Naive thymus-derived CD4-positive, alpha-beta T cell (primary cell): ENCODE measurements at places on chromosomes 5 and 9. TPM values are rescaled to one million over a fixed set of nuclear protein-coding genes. Genes with fewer than 3 reads are reported as not detected.

DNA sequence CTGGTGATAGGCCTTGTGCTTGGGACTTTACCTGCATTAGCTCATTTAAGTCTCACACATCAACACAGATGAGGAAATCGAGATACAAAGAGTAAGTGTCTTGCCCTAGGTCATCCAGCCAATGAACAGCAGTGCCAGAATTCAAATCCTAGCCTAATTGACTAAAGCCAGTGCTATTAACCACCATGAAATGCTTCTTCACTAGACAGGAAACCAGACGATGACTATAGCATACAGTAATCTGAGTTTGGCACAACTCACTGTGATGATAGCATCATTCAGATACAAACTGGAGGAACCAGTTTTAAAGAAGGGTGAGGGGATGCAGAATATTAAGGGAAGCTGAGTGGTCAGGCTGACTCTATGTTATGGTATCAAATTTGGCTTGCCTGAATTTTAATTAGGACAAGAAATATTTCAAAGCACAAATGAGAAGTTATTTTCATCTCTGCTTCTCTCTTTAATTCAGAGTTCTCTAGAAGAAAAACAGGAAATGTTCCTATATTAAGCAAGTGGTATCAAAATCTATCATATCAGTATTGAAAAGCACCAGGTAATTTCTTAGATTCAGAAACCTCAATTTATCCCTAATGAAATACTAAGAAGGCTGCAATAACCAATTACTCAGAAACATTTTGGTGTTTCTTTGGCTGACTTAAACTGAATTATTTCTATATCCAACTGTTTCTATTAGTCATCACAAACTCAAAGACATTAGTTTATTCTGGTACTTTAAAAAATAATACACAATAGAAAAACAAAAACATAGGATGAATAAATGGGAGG lies 147.0 kb upstream of the RASA1 start:
- no peak for DNase-seq
- H3K4me1 ChIP-seq = peaks cover 38% of the 10 kb centered on the region
- H3K27ac ChIP-seq = no peak overlapping the region

DRD1 gene
- total RNA-seq = not detected in 2 replicates

DNA sequence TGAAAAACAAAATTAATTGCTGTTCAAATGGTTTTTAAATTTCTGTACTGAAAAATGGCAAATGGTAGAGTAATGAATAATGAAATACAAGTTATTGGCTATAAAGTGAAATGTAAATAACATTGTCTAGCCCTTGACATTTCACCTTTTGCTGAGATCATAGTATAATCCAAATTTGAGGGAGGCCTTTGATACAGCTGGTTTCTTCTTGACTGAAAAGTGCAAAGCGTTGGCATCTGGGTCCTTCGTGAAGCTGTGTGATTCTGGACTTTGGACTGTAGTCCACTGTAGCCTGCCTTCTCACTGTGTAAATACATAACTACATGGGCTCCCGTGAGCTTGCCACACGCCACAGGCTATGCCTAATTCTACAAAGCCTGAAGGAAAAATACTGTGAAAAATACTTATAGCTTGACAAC lies 52.3 kb downstream of the ARHGEF28 start:
- H3K27me3 ChIP-seq = no peaks in the 10 kb centered on the region
- DNase-seq = no peak
- no peaks in the 10 kb centered on the region for H3K36me3 ChIP-seq

GRCh38 chr5:174272671-174273070 lies 227.2 kb downstream of the NSG2 start:
- DNase-seq = no peak
- H3K4me1 ChIP-seq = no peaks in the 10 kb centered on the region
- H3K4me3 ChIP-seq = no peak overlapping the region
- H3K27me3 ChIP-seq = no peaks in the 10 kb centered on the region
- H3K36me3 ChIP-seq = no peaks in the 10 kb centered on the region

DNA sequence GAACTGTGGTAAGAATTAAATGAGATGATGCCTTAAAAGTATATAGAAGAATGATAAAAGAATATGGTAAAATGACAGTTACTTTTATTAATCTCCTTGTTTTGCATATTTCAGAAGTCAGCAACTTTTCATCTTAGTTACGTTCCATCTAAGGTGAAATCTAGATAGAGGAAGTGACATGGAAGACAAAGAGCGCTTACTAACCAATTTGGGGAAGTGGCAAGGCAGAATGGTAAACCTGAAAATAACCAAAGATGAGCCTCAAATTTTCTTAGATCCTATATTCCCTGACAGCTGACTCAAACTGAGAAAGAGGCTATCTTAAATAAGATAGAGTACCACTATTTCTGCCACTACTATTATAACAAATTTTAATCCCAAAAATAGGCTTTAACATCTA lies 52.5 kb downstream of the FGF10 start:
- H3K4me1 ChIP-seq = no peaks in the 10 kb centered on the region
- no peaks in the 10 kb centered on the region for H3K27me3 ChIP-seq
- no peak overlapping the region for H3K4me3 ChIP-seq
- H3K27ac ChIP-seq = no peak overlapping the region
- H3K36me3 ChIP-seq = no peaks in the 10 kb centered on the region

CCNO gene
- total RNA-seq = 0.20 TPM in 1 of 2 replicates, not detected in the other

DNA sequence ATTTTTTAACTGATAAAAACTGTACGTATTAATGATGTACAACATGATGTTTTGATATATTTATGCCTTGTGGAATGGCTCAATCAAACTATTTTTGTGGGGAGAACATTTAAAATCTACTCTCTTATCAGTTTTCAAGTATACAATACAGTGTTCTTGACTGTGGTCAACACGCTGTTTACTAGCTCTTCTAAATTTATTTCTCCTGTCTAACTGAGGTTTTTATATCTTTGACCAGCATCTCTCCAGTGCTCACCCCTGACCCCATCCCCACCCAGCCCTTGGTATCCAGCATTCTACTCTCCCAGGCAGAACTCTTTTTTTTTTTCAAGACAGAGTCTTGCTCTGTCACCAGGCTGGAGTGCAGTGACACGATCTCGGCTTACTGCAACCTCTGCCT lies 169.6 kb upstream of the SNX2 start:
- no peaks in the 10 kb centered on the region for H3K36me3 ChIP-seq
- no peaks in the 10 kb centered on the region for H3K4me1 ChIP-seq
- DNase-seq = no peak
- no peaks in the 10 kb centered on the region for H3K27me3 ChIP-seq

GRCh38 chr5:78508186-78508765 lies 140.3 kb downstream of the LHFPL2 start:
- H3K4me1 ChIP-seq = peaks cover 9% of the 10 kb centered on the region
- peaks cover 3% of the 10 kb centered on the region for H3K27me3 ChIP-seq
- no peak for DNase-seq
- no peaks in the 10 kb centered on the region for H3K36me3 ChIP-seq
- no peak overlapping the region for H3K27ac ChIP-seq

DNA sequence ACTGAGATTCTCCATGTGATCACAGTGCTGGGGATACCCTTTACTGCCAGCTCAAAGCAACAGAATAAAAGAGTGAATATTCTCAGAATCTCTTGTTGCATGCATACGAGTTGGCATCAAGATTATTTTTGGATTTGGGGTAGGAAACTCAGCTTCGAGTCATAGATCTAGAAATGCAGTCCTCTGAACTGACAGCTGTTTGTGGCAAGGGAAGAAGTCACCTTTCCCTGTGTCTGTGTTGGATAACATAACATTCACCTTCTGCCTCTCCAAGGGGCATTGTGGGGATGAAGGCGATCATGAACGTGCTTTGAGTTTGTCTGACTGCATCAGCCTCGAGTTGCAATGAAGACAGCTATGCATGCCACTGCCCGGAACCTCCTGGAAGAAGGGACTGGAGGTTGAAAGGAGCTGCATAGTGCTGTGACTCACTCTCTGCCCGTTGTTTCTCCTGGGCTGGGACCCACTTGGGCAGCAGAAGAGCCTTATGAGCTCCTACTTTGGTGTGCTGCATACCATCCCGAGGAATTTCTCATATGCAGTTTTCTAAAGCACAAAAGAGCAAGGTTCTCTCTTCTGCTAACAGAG lies 231.7 kb downstream of the ARHGAP26 start:
- no peaks in the 10 kb centered on the region for H3K27me3 ChIP-seq
- no peak for DNase-seq
- H3K4me1 ChIP-seq = peaks cover 31% of the 10 kb centered on the region
- no peak overlapping the region for H3K4me3 ChIP-seq
- H3K27ac ChIP-seq = peak overlapping the region; percentile 68
